Stimulated activated CD8-positive, alpha-beta memory T cell treated with anti-CD3 and anti-CD28 coated beads, Interleukin-2, amount 100 ng/mL, for 48 hours (primary cell): ENCODE measurements at places on chromosomes 7 and 10.
A peak's percentile ranks its signal among the peaks of the same experiment; 100 is the strongest.

GRCh38 chr7:50121286-50121685 is 28.2 kb upstream of the ZPBP start:
- no peak for DNase-seq

- no peak for DNase-seq
Observed at GRCh38 chr7:26588511-26588910, 275.9 kb downstream of the SKAP2 start.

- DNase-seq, result peak; percentile 63
Observed at GRCh38 chr7:5699467-5700384, 81.7 kb downstream of the RNF216 start.

- no peak for DNase-seq
Observed at GRCh38 chr7:92670204-92670851, 80.1 kb upstream of the FAM133B start.

DNA sequence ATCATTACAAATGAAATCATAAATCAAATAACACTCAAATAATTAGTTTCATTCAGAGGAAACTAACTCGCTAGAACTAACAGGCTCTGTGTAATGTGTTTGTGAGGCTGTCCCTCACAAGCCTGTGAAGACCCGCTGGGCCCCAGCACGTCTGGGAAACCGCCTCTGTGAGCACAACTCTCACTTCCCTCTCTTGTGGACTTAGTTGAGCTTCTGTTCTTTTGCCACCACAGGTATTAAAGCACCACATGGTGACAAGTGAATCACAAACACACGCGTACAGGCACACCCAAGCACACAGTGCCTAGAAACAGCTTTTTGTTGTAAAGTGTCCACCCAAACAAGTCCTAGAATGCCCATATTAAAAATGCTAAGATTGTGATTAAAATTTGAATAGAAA is 51.0 kb downstream of the ZNF777 start:
- no peak for DNase-seq

DNA sequence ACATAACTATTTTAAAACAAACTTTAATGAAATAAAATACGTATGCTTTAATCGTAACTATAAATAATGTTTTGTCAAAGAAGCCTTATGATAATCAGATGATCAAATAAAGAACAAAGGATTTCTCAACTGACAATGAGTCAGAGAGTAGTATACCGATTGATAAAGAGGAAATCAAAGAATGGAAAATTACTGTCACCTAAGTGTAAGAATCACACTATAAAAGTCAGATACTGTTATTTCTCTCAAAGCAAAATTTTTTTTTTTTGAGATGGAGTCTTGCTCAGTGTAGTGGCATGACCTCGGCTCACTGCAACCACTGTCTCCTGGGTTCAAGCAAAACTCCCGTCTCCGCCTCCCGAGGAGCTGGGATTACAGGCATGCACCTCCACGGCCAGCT is 18.8 kb downstream of the DNAJC2 start:
- DNase-seq, result no peak

DNA sequence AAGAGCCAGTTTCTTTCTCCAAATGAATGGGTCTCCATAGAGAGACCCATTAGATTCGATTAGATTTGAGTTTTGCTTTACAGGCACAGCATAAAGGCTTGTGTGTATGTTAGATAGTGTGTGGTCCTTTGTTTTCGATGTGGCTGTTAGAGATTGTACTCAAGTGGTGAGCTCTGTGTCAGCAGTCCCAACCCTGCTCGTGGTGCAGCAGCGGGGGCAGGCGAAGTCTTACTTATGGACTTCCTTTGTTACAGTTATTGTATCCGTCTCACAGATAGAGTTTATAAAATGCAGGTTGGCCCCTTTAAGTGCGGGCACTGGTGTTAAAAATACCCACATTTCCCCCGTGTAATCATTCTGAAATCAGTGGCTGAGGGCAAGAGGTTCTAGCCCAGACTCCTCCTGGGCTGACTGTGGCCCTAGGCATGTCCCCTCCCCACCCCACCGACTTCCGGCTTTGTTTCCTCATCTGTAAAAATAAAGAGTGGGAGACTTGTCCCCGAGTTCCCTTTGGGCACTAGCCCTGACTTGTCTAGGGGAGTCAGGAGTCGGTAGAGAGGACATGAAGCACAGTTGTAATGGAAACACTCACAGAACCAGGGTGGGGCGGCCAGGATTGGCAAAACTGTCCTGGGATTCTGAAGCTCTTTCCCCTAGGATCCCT is 28.6 kb downstream of the MTURN start:
- DNase-seq, result no peak

- no peak for DNase-seq
Observed at GRCh38 chr10:49518566-49518965, 20.4 kb downstream of the ERCC6 start.

GRCh38 chr10:124213899-124214510 is 120.6 kb upstream of the CHST15 start:
- no peak for DNase-seq

DNA sequence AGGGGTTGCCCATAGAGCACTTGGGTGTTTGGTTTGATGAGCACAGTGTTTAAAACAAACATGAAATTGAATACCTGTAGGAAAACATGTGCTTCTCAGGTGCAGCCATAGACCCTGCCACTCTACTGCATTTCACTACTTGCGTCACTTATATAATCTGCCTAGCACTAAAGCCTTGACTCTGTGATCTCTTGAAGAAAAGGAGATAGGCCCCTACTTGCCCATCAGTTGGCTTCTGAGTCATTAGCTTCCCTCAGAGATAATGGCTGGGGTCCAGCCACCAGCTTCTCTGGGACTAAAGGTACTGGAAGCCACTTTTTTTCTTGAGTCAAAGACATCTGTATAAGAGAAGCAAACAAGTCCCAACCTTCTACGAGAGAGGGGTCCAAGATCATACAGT is 45.9 kb upstream of the BTRC start:
- no peak for DNase-seq

GRCh38 chr10:36393801-36394200 is 731.6 kb upstream of the ANKRD30A start:
- no peak for DNase-seq

DNA sequence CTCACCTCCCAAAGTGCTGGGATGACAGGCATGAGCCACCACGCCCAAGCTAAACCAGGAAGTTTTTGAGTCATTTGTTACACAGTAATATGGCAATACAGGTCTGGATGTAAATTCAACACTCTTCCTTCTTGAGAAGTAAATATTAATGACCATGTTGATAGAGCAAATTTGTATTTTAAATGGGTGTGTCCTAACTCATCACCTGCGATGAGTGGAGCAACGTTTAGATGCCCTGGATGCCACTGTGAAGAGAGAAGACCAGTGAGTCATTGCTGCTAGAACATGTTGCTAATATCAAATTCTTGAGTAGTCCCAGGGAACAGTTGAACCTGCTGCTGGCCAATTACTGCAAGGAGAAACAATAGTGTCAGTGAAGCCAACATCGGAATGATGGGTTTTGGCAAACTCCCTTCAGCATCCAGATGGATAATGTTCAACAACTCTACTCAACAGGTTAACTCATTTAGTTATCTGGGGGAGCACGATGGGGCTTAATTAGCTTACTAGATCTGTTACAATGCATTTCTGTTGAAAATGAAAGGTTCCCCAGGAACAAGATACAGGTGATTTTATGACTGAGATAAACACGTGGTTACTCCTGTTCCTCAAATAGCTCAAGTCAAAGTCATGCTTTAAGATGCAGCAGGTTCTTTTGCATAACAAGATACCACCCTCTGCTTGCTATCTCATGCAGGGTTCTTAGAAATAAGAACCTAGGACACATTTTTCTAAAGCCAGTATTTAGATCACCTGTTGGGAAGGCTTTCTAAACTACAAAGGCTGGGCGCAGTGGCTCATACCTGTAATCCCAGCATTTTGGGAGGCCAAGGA is 146.8 kb downstream of the CALN1 start:
- DNase-seq, result no peak

DNA sequence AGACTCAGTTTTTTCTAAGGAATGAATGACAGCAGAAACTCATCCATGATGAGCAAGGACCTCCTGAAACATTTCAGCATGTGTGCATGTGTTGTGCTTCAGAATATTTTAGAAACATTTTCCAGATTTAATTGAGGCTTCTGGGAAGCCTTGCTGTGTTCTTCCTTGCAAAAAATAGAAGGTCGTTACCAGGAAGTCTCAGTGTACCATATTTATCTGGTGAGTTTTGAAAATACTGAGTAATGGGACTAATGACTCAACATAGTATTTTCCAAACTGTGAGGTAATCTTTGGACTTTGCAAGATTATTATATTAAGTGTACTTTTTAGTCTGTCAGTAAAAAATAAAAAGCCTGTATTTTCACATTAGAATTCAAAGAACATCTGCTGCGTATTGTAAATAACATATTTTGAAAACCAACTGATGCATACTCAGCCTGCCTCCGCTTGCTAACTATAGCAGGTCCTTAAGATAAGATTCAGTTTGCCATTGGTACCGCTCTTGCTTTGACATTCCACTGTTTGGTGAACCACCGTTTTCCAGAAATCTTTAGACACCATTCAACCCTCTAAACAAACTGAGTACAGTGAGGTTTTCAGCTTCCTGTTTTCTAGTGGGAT is 739.6 kb upstream of the GALNT17 start:
- no peak for DNase-seq

DNA sequence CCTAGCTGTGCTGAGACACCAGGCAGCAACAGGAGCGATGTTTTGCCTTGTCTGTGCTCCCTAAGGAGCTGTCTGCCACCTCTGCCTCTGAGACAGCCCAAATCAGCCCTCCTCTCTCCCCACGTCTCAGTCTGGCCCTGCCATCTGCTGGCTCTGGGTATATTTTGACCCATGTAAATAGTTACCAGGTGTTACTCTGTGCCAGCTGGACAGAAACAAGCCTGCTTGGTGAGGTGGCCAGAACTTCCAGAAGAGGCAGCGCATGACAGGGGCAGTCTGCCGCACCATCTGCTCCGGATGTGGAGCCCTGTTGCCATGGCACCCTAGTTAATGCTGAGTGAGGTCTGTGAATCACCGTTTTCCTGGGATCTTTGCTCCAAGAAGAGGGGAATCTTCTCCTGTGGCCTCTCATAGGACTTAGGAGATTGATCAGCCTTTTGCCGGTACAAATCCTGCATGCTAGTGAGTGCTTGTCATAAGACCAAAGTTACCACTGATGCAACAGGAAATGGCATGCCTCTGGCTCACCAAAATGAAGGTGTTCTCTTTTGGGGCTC is 31.8 kb downstream of the GSTO2 start:
- no peak for DNase-seq
